A172 (cell line): ENCODE measurements at places on chromosomes 1 and 21.

DNA sequence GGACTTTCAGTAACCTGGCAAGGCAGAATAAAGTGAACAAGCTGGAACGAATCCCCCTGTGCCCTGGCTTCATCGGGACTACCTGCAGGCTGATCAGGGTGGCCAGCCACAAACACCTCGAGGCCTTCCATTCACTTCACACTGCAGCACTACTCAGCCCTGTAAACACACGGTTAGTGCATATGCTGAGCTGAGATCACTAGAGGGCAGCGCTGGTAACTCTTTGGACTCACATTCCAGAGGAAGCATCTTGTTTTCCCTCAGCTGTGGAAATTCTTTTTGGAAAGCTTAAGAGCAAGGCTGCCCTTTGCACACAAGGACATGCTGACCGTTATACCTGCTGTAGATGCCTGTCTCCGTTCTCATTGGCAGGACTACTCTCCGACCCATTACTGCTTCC lies 32.1 kb downstream of the PCSK9 start:
- DNase-seq: peak; percentile 55

GRCh38 chr1:101995984-101996745 lies 561 bp downstream of the OLFM3 start:
- no peak for DNase-seq

GRCh38 chr1:103112546-103112945 lies 4.2 kb upstream of the COL11A1 start:
- DNase-seq: no peak

- no peak for DNase-seq
These were observed 65.0 kb downstream of the LRRC40 start for GRCh38 chr1:70140343-70140742.

DNA sequence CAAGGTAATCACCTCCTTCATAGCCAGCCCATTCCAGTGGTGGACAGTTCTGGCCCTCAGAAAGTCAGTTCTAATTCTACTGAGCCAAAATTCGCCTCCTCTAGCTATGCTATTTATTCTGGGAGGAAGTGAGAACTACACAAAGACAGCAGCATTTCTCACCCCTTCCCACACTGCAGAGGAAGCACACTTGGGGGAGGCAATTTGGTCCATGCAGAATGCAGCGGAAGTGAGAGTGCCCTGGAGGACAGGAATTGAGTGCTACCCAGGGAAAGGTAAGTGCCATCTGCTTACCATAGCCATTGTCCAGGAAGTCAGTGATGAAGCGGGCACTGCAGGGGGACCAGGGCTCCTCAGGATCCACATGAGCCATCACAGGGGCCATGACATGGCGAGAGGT lies 3.7 kb downstream of the ADAMTS4 start:
- no peak for DNase-seq

DNA sequence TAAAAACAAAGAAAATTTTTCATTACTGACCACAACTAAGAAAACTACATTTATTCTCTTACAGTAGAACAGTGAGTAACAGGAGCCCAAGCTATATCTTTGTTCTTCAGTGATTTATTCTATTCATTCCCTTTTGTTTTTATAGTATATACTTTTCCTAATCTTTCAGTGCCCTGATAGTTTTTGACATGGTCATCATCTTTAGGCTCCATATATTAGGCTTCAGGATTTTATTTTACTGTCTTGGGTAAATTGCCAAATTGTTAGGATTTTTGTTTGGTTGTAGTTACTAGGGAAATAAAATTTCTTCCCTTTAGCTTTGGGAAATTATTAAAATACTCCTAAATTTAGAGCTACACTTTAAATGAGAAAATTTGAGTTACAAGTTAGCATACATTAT lies 10.3 kb downstream of the FBXO28 start:
- DNase-seq: no peak

- DNase-seq: no peak
These were observed 54.6 kb downstream of the RAP1GAP start for GRCh38 chr1:21614419-21615115.

- no peak for DNase-seq
These were observed 18.6 kb downstream of the RHOU start for GRCh38 chr1:228753786-228754360.

GRCh38 chr1:109392788-109393616 lies 4.7 kb downstream of the SORT1 start:
- no peak for DNase-seq

- peak; percentile 75 for DNase-seq
These were observed 40.6 kb downstream of the CHRM3 start for GRCh38 chr1:239426821-239427475.

DNA sequence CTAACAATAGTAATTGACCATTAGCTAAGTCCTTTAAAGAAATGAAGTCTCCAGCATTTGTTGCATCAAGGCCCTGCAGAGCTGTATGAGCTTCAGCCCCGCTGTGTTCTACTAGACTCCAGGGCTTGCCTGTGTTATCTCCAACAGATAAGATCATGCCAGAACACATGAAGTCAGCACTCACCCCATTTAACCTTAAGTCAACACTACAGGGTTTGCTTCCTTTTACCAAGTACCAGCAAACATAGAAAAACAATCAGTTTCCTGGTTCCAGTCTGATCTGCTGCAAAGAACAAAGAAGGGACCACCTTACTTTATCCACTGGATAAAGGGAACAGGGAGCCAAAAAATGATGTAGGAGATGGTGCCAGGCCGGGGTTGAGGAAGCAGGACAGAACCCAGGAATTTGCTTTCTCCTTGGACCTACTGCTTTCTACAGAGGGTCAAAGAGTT lies 41.3 kb upstream of the ENAH start:
- no peak for DNase-seq

GRCh38 chr21:43884012-43884860 lies 19.2 kb downstream of the AGPAT3 start:
- peak; percentile 62 for DNase-seq

DNA sequence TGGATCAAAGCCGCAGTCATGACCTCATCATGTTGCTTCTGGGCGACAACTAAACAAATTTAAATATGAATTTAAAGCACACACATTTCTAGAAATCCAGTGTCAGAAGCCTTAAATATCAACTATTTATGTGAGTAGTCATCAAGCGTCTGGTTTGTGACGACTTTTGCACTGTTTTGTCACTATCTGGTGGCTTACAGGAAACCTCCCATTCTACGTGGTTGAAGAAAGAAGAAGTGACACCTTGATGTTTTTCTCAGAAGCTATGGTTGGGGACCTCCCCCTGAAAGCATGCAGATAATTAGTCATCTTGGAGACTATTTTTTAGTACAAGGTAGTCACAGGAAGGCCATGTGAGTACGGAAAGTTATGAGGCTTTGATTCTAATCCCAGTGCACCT lies 58.5 kb downstream of the TENT5C start:
- DNase-seq: no peak

DNA sequence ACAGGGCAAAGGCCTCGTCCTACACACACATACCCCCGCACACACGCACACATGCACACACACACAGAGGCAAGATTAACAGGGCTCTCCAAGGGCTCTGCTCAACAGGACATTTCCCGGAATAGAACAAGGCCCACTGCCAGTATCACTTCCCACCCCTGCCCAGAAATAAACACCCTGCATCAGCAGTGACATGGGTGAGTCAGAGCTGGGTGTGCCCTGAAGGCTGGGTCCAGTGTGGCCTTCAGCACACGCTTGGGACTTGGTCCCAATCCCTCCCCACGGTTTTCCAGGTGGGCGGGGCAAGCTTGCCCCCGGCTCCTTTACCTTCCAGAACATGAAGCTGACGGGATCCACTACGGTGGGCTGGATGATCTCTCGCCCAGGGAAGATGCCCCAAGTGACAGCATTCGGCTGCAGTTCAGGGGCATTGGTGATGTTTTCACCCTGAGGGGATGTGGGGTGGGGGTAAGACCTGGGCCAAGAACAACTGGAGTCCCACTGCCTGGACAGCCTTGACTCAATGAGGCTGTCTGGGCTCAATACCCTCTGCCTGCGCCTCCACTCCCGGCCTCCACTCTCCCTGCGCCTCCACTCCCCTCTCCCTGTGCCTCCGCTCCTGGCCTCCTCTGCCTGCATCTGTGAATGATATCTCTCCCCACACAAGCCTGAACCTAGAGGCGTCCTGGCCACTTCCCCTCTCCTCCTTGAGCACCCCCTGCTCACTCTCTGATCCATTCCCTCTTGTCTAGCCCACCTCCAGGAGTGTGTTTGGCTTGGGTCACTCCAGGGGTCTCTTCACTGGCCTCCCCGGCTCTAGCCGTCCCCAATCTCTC lies 14.7 kb downstream of the MTHFR start:
- DNase-seq: peak; percentile 89

- DNase-seq: no peak
These were observed 18.0 kb downstream of the F13B start for GRCh38 chr1:197049100-197049499.

DNA sequence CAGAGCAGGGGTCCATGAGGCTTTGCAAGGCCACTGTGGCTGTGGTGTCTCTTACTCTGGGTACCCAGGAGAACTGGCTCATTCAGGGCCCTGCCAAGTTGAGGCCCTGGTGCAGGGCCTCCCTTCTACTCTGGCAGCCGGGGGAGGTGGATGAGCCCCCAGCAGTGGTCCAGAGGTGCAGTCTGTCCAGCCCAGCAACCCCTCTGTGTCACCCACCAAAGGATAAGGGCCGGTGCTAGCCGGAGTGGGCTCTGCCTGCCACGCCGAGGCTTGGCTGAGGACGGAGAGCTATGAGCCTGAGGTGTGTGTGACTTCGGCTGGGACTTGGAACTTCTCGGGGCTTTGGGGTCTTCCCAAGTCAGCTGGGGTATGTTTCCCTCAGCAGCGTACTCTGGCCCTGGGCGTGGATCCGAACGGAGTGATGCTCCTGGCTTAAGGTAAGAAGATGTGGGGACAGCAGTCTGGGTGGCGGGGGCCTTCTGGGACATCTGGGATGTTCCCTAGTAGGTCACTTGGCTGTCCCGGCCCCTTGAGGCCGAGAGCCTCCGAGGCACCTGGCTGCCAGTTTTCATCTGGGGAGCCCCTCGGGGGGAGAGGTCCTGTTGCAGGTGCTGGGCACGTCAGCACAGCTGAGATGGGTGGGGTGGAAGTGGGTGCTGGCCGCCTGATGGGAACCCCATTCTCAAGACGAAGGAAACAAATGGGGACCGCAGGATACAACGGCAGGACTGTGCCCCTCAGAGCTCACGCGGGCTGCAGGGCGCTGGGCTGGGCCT lies 25.9 kb downstream of the RUNX3 start:
- no peak for DNase-seq

GRCh38 chr1:94258873-94259331 lies 21.5 kb upstream of the ARHGAP29 start:
- peak; percentile 67 for DNase-seq

- no peak for DNase-seq
These were observed 140.4 kb downstream of the ROR1 start for GRCh38 chr1:63914241-63914640.

DNA sequence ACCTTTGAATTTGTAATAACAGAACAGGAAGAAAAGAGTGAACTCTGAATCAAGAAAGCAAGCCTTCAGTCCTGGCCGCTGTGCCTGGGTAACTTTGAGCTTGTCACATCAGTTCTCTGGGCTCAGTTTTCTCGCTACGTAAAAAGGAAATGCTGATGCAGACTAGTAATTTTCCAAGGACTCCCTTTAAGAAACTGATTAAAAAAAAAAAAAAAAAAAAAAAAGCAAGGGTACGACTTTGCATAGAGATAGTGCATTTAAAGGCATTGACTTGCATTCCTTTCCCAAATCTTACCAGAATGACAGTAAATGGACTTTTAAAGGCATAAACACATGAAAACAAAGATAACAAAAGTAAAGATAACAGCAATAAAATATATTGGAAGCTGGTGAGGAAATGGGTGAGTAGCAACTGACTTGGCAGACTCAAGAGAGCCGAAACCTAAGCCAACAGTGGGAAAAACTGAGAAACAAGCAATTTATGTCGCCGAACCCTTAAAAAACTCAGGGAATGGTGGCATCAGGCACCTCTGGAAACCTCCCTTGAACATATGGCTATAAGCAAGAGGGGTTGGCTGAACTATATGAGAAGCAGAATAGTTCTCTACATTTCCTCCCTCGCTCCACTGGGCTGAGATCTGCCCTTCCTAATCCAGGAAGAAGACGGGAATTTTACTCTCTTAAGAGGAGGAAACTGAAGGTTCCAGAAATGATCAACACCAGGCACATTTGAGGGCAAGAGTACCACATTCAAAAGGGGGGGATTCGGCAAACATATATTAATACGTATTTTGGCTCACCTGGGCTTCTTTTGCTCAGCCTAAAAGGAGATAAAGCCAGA lies 189.2 kb downstream of the CDC7 start:
- no peak for DNase-seq

- no peak for DNase-seq
These were observed 9.1 kb downstream of the CTSE start for GRCh38 chr1:206014601-206015000.

- no peak for DNase-seq
These were observed 104.4 kb downstream of the GALNT2 start for GRCh38 chr1:230171356-230172015.

DNA sequence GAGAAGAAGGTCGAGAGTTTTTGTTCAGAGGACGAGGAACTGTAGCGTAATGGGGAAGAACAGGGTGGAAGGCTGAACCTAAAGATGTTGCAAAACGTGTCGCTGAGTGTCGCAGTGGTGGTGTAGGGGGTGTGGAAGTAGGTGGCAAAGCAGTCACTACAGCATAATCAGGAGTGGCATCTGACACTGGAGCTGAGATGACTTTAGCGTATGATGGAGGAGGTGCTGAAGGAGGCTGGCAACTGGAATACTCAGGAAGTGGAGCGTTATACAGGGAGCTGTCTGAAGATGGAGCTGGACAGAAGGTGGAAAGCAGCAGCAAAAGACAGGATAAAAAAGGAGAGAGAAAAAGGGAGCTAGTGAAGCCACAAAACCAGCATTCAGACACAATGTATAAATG lies 89.9 kb upstream of the LBR start:
- DNase-seq: no peak

DNA sequence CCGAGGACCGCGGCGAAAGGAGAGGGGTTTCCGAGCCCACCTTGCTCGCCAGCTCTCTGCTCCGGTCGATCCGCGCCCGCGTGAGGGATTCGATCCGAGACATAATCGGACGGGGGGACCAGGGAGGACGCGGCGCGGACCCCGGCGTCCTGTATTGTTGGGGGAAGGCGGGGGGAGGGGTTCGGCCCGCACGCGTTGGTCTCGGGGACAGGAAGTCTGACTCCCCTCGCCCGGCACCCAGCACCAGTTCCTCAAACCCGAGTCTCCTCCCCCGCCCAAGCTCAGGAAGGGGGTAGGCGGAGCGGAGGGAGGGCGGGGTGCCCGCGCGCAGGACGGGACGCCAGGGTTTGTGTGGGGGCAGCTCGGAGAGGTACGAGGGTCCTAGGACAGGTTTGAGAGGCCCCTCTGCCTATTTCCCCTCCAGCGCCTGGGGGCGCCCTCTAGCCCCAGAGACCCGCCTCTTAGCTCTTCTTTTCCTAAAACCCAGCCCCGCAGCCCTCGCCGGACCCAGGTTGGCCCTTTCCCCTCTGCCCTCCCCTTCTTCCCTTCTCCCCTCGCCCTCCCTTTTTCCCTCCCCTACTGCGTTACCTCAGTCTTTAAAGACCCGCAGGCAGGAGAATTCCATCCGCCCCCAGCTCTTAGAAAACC lies at the start of gene ARHGEF2:
Gene ARHGEF2 (minus strand): TSS at position 223 of the 648 bp plus-strand sequence. CDS start 120 bp downstream, at position 103.
- DNase-seq: peak; percentile 82
